ENCODE measurements at places on chromosomes 5 and 9.

DNA sequence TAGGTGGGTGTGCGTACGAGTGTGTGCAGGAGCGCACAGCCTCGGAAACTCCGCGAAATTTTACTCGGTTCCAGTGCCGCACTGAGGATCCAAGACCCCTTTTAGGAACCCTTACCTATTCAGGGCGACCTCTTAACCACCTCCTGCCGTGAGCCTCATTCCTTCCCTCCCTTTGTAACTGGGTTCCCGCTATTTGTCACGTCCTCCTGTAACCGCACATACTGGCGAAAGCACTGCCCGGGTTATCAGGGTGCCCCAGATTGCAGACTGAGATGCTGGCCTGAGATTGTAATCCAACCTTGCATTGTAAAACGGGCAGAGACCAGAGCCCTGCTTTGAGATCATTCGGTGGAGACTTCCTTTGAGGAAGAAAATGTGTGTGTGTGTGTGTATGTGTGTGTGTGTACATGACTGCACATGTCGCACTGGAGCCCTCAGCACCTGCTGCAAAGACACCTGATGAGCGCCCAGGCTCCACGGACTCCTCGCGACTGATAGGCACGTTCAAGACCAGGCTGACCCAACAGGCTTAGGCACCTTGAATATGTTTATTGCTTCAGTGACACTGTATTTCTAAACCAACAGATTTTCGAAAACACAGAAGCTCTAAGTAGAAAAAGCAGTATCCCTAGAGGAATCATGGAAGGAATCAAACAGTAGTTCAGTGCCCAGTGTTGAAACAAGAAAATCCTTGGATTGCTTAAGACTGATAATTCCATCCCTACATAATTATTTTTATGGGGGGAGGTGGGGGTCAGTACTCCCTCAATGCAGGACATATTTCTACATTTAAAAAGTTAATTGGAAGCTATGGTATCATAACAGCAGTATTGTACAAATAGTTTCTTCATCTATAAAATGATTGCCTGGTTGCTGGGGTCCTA is 86.5 kb upstream of the TNFAIP8 start:
- peak; percentile 36 for DNase-seq

DNA sequence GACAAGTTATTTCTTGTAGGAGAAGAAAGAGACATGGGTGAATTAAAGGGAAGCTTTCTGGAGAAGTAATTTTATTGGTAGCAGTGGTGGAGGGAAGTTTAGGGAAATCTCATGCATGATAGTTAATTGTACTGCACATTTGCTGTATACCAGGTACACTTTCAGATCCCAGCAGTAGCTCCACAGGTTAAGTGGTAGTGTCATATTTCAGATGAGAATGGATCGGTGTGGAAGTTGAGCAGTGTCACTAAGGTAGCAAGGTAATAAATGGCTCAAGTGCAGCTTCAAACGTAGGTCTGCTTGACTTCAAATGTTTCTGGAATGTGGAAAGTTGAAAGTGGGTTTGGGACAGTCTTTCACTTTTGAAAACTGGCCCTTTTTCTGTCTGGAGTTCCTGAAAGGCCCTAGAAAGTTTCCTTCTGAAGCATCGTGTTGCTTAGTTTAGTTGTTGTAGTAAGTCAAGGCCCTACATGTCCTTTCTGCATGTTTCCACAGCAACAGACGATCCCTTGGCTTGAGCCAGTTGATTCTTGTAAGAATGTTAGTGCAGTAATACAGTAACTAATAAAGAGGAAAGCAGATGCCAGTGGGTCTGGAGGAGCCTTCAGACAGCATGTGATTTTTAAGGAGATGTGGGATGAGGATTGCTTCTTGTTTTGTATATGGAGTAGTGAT is 3.7 kb downstream of the CLTA start:
- DNase-seq = no peak

- no peak for DNase-seq
Measured at GRCh38 chr9:94904806-94905205, 178.3 kb downstream of the AOPEP start.

DNA sequence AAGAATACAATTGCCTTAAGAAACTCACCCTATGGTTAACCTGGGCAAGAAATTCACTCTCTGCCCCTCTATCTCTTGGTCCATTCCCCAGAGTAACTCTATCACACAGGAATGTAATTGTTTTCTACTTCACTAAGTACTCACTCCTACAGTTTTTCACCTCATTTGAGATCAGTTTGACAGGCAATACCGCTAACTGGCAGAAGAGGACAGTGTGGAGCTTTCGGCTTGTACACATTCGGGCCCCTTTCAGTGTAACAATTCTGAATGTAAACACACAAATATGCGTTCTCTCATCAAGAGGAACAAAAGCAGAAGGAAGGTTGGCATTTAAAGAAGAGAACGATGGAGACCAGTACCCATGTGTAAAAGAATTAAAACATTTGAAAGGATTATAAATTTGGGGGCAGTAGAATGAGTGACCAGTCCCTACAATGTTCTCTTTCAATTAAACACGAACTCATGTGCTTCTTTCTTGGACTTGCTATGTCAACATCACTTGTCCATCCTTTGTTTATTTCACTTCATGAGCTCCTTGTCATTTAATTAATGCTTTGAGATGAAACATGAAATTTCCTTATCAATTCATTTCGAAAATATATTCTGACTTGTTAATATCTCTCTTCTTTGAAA is 188.5 kb upstream of the GRAMD2B start:
- DNase-seq = no peak
